CD4-positive, alpha-beta T cell treated with Interleukin-6 for 4 hours (primary cell): ENCODE measurements at places on chromosomes 2 and 18.

GRCh38 chr18:36467614-36468013 is 170.1 kb downstream of the FHOD3 start:
- DNase-seq, result no peak

DNA sequence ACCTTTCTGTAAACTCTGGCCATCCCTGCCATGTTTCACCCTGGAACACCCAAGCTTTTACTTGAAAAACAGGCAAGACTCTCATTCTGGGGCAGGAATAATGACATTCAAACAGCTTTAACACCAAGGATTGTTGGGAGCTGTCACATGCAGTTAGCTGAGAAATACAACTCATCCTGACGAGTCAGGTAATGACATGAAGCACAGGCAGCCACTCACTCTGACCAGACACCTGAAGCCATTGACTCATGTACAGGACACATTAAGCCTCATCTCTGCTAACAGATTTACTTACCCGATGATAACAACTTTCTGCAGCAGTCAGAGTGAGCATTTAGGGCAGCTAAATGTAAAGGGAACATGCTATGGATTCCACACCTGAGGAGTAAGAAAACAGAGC is 163.1 kb upstream of the PGAP1 start:
- DNase-seq, result no peak

DNA sequence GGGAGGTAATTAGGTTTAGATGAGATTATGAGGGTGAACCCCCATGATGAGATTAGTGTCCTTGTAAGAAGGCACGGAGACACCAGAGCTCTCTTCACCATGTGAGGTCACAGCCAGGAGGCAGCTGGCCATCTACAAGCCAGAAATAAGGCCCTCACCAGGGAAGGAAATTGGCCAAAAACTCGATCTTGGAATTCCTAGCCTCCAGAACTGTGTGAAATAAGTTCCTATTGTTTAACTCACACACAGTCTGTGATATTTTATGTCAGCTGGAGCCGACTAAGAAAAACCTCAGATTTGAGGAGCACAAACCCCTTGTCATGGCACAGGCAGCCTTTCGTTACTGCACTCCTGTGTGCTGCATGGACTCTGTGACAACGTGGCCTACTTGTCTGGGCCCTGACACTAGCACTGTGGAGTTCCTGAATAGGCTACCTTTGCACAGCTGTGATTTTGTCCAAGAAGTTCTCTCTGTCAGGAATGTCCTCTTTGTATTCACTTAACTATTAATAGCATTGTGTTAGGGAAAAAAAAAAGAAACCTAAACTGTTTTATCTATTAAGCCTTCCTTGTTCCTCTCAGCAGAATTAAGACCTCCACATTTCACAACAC is 319.8 kb downstream of the TDRD15 start:
- no peak for DNase-seq

DNA sequence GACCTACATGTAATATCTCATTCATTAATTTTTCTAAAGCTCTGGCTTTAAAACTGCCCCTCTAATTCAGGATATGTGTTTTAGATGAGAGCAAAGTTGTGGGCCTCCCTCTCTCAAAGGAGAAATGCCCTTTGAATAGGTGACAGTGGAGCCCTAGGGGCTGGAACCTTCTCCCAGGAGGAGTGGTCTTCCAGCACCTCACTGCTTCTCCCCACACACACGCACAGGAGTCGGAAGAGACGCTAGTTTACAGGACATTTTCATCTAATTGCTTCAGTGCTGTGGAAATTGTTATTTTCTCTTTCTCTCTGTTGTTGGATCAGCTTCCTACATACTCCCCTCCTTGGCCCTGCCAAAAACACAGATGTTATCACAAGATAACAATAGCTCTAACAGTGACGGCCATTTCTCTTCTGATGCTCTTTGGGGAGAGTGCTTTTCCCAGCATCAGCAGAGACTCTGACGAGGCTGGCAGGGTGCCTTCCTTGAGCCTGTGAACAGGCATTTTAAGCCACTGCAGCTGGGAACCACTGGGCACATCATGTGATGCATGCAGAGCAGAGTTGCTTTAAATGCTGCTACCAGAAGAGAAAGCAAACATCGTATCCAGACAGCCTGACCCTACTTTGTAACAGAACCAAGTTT is 209.4 kb upstream of the SP5 start:
- no peak for DNase-seq

DNA sequence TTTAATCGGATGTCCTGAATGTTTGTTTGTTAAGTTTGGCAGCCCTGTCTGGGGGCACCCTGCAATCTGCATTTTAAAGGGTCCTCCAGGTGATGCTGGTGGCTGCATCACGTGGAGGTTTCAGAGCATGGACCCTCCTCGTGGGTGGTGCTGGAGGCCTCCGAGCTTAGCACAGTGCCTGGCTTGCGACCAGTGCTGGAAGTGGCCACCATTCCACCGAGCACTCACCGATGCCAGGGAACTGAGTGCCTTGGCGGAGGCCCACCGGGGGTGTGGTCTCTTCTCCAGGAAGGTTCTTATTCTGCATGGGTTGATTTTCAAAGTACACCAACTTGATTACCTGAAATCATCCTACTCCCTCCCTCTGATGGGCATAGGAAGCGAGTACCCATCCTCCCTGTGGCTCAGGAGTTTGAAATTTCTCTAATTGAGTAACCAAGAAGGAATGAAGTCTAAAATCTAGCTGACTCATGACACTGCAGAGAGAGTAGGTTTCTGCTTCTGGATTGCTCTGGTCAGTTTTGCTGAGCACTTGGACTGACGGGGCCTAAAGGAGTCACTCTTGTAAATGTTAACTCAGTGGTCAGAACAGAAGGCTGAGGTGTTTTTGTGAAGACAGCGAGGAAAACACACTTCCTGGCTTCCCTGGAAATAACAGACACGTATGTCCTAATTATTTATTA is 58.1 kb upstream of the SLC66A3 start:
- DNase-seq, result no peak

- no peak for DNase-seq
These were observed 105.3 kb downstream of the CABLES1 start for GRCh38 chr18:23240609-23240930.

DNA sequence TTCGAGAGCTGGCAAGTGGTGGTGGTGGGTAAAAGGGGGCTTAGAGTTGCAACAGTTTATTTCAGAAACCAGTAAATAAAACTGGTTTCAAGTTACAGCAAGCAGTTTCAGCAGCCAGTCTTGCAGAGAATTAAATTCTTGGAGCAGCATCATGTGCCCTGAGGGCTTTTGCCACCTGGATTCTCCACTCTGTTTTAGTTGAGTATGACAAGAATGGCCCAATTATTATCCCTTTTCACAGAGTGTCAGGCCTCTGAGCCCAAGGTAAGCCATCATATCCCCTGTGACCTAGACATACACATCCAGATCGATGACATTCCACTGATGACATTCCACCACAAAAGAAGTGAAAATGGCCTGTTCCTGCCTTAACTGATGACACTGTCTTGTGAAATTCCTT is 72.8 kb upstream of the FANCL start:
- no peak for DNase-seq

- no peak for DNase-seq
These were observed 28.0 kb downstream of the AGAP1 start for GRCh38 chr2:235521844-235522243.

DNA sequence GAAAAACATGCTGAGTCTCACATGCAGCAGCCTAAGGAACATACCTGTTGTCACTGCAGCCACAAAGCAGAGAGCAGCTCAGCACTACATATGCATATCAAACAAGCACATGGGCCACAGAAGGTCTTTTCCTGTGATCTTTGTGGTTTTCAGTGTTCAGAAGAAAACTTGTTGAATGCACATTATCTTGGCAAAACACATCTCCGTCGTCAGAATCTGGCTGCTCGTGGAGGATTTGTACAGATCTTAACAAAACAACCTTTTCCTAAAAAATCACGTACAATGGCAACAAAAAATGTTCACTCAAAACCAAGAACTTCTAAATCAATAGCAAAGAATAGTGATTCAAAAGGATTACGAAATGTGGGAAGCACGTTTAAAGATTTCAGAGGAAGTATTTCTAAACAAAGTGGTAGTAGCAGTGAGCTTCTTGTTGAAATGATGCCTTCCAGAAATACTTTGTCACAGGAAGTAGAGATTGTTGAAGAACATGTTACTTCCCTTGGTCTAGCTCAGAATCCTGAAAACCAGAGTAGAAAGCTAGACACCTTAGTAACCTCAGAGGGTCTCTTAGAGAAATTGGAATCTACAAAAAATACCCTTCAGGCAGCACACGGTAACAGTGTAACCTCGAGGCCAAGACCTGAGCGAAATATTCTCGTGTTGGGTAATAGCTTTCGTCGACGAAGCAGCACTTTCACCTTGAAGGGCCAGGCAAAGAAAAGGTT is 34.1 kb downstream of the ZNF407 start:
- peak; percentile 48 for DNase-seq

DNA sequence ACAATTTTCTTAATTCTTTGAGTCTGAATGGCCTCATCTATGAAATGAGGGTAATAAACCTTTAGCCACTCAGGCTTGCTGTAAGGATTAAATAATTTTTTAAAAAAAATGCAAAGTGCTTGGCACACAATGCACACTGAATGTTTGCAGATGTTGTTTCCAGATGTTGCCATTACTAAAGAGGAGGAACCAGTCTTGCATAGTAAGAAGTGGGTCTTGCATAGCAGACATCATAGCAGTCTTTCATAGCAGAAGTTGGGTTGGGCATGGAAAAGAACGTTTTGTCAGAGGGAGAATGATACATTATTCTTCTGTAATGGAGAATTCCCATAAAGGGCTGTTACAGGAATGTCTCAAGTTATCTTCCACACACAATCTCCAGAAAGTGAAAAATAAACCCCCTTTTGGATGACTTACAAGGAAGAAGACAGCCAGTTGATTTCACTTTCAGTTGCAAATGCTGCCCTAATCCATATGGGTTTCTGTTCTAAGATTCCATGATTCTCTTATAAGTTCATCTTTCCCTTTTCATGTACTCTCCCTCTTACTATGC is 327.7 kb downstream of the SUCLG1 start:
- DNase-seq, result no peak

DNA sequence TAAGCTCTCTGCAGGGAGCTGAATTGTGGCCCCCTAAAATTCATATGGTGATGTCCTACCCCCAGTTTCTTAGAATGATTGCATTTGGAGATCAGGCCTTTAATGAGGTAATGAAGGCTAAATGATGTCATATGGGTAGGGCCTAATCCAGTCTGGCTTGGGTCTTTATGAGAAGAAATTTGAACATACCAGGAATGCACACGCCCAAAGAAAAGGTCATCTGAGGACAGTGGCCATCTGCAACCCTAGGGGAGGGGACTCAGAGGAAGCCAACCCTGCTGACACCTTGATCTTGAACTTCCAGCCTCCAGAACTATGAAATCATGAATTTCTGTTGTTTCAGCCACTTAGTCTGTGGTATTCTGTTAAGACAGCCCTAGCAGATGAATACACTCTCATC is 426.7 kb downstream of the EPHA4 start:
- DNase-seq, result no peak

- no peak for DNase-seq
These were observed 25.5 kb upstream of the NFU1 start for GRCh38 chr2:69462780-69463179.

- DNase-seq, result no peak
These were observed 74.5 kb downstream of the MRPS9 start for GRCh38 chr2:105112345-105112744.

- DNase-seq, result no peak
These were observed 2.4 kb upstream of the ETAA1 start for GRCh38 chr2:67394734-67395133.

- DNase-seq, result no peak
These were observed 127.1 kb upstream of the CDH7 start for GRCh38 chr18:65623676-65624075.

- DNase-seq, result no peak
These were observed 100.6 kb downstream of the CDK15 start for GRCh38 chr2:201906777-201907562.

DNA sequence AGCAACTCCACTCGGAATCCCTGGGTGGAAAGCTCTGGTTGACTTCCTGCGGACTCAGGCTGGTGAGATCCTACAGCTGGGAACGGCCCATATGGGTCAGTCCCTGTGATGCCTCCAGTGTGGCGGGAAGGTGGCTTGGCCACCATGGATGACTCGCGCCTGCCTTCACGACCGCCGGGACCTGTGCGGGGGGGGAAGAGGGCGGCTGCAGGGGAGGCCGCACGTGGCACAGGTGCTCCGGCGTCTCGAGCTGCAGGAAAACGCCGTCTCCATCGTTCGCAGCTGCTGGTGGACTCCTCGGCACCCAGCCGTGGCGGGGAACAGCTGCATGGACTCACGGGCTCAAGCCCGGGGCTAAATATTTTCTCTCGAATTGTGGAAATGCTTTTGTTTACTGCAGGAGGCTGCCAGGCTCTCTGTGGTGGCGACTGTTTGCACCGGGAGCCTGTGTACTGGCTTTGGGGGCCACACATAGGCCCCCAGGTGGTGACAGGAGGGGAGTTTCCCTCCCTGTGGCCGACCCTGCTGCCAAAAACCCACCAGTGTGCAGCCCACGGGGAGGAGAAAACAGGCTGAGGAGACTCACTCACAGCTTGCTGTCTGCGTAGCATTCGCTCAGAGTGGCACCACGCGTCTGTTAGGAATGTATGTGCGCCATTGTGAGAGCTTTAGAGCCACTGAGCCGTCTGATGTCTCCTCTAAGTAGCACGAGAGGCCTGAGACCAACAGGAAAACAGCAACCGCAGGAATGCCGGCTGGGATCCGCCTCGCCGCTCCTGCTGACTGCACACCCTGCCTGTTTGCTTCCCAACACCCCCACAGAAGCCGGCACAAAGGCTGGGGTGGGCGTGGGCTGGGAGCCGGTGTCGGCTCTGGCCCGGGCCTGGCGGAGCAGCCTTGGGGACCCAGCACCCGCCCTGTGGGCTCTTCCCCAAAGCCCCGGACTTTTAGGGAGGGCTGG is 89.2 kb downstream of the NFATC1 start:
- no peak for DNase-seq

DNA sequence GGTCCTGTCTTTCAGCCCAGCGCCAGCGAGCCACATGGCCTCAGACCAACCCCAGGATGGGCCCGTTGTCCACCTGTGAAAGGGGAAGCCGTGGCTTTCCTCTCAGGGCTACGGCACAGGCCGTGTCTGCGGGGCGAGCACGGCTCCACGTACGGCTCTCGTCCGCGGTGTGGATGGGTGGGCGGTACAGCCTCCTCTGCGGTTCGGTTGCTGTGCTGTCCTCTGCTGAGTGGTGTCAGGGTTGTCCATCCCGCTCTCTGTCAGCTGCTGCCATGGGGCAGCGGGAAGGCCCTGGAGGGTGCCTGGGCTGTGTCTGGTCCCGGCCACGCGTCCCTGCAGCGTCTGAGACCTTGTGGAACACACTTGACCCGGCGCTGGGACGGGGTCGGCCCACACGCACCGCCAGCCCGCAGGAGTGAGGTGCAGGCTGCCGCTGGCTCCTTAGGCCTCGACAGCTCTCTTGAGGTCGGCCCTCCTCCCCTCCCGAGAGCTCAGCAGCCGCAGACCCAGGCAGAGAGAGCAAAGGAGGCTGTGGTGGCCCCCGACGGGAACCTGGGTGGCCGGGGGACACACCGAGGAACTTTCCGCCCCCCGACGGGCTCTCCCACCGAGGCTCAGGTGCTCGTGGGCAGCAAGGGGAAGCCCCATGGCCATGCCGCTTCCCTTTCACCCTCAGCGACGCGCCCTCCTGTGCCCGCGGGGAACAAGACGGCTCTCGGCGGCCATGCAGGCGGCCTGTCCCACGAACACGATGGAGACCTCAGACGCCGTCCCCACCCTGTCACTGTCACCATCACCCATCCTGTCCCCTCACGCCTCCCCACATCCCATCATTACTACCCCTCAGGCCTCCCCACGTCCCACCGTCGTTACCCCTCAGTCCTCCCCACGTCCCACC is 128.7 kb downstream of the NFATC1 start:
- DNase-seq, result peak; percentile 46
